ENCODE measurements at places on chromosomes 2 and 18.

GRCh38 chr2:100396483-100396882 lies 21.0 kb downstream of the CHST10 start:
- DNase-seq = no peak

DNA sequence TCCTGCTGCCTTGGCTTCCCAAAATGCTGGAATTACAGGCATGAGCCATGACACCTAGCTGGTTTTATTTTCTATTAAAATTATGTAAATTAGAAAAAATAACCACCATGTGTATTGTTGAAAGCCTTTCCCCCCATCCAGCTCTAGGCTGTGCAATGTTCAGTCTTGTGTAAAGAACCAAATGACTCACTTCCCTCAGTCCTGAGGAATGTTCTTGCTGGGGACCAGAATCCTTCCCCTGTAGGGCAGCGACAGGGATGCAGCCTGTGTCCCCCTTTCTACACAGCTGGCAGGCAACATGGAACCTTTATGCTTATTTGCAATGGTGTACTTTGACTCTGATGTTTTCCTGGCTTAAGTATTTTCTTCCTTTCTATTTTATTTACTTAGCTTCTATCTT lies 29.4 kb downstream of the AOX1 start:
- no peak for DNase-seq

DNA sequence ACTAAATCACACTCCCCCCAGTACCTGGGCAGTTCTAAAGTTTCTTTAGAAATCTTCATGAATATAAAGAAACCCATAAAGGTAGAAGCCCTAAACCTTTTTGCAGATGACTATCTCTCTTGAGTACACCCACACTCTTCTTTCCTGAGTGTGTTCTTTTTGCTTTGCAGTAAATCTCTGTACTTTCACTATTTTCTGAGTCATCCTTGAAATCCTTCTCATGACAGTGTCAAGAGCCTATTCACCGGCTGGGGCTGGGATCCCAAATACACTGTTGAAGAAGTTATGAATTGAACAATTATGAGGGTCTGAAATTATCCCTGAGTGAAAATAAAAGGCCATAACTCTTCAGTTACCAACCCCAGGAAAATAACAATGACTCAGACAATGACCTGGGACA lies 133.9 kb upstream of the CCDC195 start:
- no peak for DNase-seq

- DNase-seq = no peak
Measured at GRCh38 chr2:130986890-130987493, 106.3 kb downstream of the FAM168B start.

DNA sequence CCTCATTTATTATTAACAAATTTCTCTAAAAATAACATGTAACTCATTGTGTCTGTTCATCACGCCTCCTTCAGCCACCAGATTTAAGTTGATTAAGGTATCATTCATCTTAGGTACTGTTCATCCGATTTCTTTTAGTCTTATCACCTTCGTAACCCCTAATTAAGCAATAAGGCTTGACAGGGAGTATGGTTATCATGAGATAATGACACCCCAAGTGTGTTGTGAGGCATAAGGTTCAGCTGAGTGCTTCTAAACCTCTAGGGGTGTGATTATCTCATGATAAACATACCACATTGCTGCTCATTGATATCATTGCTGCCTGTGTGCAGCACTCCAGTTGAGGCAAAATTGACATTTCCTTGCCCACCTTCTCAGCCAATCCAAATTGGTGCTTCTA lies 158.9 kb upstream of the BOD1L2 start:
- no peak for DNase-seq

All from CD8-positive, alpha-beta memory T cell (primary cell).